ENCODE measurements at places on chromosomes 4 and X.

DNA sequence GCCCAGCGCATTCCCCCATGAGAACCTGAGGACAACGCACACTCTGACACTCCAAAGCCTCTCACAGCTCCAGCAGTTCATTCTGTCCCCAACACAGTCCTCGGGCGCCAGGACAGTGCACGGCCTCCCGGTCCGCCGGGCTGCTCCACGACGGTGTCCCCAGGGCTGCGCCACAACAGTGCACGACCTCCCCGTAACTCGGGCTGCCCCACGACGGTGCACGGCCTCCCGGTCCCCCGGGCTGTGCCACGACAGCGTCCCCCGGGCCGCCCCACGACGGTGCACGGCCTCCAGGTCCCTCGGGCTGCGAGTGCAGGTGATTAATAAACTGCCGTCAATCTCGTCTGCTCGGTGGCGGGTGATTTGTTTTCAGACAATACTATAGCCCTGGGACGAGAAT lies 585.1 kb upstream of the FRG1 start:
- no peak for DNase-seq

- DNase-seq: no peak
Observed at GRCh38 chrX:122586831-122587230, 597.2 kb upstream of the GRIA3 start.

GRCh38 chrX:124530803-124531202 lies 184.4 kb downstream of the SH2D1A start:
- DNase-seq: no peak

GRCh38 chrX:53713987-53714579 lies 27.6 kb upstream of the HUWE1 start:
- no peak for DNase-seq

GRCh38 chr4:72451349-72451748 lies 117.7 kb downstream of the ADAMTS3 start:
- no peak for DNase-seq

- DNase-seq: no peak
Observed at GRCh38 chrX:129640737-129641136, 14.0 kb downstream of the APLN start.

- no peak for DNase-seq
Observed at GRCh38 chr4:123265443-123265842, 131.2 kb upstream of the SPRY1 start.

DNA sequence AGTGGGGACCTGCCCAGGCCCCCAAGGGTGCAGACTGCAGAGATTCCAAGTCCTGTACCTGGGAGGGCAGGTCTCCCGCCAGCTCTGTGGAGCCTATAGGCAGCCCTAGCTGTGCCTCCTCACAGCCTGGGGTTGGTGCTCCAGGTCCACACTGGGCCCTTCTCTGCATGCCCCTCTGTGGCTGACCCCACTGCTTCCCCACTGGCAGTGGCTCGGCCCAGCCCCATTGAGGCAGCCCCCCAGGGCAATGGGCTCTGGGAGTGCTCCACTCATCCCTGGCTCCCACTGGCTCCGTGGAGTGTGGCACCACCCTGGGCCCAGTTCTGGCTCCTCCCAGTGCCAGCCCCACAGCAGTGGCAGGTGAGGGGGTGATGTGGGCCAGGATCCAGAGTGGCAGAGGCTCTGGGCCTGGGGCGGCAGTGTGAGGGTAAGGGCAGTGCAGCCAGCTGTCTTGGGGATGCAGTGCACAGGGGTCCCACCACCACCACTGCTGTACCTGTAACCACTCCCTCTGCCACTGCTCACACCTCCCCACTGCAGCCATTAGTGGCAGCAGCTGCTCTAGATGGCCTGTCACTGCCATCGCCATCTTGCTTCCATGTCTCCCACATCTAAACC lies 312.2 kb downstream of the GPM6A start:
- no peak for DNase-seq

GRCh38 chrX:98299785-98300184 lies 1416.1 kb downstream of the RPA4 start:
- DNase-seq: no peak

GRCh38 chr4:153281476-153281875 lies 63.0 kb upstream of the MND1 start:
- DNase-seq: no peak

GRCh38 chr4:184446132-184446658 lies 28.2 kb downstream of the IRF2 start:
- DNase-seq: no peak

DNA sequence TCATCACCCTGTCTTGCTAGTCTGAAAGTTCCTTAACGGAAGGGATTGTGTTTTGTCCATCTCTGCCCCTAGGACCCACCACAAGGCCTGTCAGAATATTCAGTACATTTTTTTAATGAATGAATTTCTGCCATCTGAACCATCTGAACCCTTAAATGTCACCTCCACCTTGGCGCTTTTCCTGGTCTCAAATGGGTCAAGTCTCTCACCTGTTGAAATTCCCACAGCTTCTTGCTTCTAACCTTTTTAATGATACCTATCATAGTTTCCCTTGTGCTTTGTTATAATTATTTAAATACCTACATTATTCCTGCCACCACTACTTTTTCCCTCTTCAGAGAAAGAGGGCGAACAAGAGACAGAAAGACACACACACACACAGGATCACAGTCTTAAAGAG lies 48.0 kb downstream of the SHROOM4 start:
- DNase-seq: no peak

- peak; percentile 50 for DNase-seq
Observed at GRCh38 chrX:53287493-53288138, 6.2 kb upstream of the IQSEC2 start.

DNA sequence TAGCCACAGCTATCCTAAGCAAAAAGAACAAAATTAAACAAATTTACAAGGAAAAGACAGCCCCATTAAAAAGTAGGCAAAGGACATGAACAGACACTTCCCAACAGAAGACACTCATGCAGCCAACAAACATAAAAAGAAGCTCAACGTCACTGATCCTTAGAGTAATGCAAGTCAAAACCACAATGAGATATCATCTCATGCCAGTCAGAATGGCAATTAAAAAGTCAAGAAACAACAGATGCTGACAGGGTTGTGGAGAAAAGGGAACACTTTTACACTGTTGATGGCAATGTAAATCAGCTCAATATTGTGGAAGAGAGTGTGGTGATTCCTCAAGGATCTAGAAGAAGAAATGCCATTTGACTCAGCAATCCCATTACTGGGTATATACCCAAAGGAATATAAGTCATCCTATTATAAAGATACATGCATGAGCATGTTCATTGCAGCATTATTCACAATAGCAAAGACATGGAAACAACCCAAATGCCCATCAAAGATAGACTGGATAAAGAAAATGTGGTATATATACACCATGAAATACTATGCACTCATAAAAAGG lies 163.0 kb upstream of the TET2 start:
- DNase-seq: no peak

DNA sequence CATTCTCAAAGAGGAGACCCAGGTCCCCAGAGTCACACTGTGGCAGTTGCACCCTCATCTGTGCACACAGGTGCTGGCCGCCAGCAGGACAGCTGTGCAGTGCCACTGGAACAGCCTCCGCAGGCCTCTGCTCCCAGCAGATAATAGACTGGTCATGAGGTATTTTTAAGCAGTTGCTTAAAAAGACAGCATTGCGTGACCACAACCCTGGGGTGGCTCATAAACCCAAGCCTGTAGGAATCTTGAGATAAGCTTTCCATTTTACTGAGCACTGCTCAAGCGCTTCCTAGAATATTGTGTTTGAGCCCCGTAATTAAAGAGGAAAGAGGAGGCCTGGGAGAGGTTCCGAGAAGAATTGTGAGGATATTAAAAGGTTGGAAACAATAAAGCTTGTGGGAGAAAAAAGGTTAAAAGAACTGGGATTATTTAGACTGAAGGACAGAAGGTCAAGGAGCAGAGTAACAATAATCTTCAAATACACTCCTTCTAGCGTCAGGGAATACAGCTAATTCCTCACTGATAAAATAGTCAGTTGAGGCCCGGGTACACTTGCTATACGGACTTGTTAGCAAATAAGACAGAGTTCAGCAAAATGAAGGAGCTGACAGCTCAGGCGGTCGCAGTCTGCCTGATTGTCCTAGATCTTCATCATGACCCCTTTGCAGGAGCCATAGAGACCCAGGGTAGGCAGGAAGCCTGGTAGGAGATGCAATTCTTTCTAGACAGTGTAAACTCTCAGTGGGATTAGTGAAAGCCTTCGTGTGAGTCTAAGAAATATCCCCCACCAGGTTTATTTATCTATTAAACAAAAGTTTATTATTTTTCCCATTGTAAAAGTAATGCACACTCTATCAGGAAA lies 86.2 kb upstream of the KIT start:
- DNase-seq: no peak

DNA sequence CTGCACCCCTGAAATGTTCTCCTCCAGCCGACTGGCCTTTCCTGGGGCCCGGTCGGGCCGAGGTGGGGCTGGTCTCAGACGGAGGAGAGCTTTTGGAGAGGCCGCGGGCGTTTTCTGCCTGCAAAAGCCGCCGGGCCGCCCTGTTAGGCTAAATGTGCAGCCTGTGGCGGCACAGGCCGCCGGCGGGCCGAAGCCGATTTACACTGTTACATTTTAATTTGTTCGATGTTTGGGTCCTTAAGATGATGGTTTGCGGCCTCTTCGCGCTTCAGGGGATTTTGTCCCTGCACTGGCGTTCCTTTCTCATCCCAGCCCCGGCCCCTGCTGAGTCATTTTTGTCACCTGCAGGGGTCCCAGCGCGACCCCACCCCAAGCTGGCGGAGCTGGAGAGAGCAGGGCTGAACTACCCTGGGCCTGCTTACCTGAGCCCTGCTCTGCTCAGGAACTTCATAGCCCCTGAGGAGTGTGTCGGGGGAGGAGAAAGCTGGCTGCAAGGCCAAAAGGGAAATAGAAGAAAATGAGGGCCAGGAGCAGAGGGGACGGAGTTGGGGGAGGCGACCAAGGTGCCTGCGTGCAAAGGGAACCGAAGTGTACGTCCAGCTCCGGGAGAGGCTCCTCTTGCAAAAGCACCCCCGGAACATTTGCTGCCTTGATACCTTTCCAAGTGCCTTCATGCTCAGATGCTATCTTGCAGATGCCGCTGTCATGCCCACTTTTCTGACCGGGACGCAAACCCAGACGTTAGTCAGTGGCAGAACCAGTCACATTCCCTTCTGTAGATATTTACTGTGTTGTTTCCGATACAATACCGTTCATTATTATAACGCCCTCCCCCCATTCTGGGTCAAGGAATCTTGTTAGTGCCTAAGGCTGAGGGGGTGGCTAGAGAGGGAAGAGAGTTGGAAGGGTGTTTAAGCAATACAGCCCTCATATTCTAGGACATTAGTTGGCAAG lies 977 bp upstream of the RBBP7 start:
- DNase-seq: peak; percentile 19

- DNase-seq: no peak
Observed at GRCh38 chrX:104953251-104953650, 267.2 kb downstream of the TEX13A start.

DNA sequence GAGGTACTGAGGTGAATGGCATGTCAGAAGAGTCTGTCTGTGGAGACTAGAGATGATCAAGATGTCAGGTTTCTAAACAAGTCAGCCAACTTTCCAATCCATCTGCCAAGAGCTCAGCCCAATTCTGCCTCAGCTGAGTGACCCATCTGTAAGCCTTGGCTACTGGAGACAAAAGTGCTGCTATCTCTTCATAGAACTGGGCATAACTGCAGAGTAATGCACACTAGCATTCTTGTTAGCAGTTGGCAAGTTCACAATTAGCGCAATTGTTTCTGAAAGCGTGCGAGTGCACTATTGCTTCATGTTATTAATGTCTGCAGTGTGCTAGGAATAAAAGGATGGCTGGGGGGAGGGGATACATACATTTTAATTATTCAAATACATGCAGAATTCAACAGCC lies 32.9 kb upstream of the SH3D19 start:
- no peak for DNase-seq

DNA sequence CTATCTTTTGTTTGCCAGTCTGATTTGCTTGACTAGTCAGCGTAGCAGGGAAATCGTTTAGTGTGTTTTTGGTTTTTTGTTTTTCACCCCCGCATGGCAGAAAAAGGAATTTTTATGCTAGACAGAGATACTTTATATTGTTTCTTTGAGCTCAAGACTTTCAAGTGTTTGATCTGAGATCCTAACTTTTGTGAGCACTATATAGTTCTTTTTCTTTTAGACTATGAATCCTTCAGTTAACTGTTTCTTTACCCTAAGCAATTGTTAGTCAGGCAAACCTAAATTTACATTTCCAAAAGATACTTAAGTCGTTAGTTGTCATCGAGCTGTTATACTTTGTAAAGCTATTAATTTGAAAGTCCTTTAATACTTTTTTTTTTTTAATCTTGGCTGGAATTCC lies 73.3 kb downstream of the RAP1GDS1 start:
- no peak for DNase-seq

DNA sequence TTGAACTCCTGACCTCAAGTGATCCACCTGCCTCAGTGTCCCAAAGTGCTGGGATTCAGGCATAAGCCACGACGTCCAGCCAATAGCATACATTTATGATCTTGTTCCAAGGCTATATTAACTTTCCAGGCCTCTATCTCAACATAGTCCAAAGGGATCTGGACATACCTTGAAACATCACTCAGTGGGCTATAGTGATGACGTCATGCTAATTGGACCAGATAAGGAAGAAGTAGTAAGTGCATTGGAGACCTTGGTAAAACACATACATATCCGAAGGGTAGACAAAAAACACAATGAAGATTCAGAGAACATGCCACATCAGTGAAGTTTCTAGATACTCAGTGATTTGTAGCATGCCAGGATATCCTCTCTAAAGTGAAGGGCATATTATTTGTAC lies 37.4 kb upstream of the USP26 start:
- DNase-seq: no peak

- no peak for DNase-seq
Observed at GRCh38 chr4:56314207-56314915, 72.9 kb downstream of the AASDH start.

GRCh38 chr4:68494688-68495087 lies 47.4 kb downstream of the TMPRSS11E start:
- no peak for DNase-seq

GRCh38 chr4:75030649-75031235 lies 97.8 kb downstream of the PARM1 start:
- DNase-seq: no peak

DNA sequence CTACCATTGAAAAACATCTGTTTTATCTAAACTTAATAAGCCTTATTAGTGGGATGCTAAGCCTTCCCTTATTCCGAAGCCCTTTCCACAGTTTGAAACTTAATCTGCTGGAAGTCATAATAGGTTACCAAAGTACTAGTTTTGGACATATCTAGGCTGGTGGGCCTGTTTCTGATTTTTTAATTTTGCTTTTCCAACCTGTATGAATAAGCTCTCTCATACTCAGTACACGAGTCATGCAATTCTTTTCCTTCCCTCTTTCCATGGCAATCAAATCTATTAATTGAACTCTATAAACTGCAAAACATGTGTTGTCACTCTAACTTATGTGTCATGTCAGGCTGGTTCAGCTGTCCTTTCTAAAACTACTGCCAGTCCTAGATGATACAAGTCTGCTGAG lies 91.0 kb downstream of the AMMECR1 start:
- no peak for DNase-seq

- DNase-seq: no peak
Observed at GRCh38 chr4:181822005-181822375, 421.2 kb upstream of the TENM3 start.

- no peak for DNase-seq
Observed at GRCh38 chr4:152808670-152809069, 28.9 kb downstream of the ARFIP1 start.

GRCh38 chr4:169062897-169063244 lies 52.8 kb upstream of the CBR4 start:
- no peak for DNase-seq

GRCh38 chr4:105840426-105841174 lies 54.7 kb upstream of the NPNT start:
- DNase-seq: no peak

- DNase-seq: no peak
Observed at GRCh38 chr4:163284304-163284703, 48.1 kb downstream of the NPY1R start.

- DNase-seq: peak; percentile 8
Observed at GRCh38 chr4:69689599-69689998, 36.6 kb upstream of the UGT2A1 start.

Measured in SHP77 (cell line).